ENCODE measurements at places on chromosomes 12 and 14. TPM values are rescaled to one million over a fixed set of nuclear protein-coding genes. Genes with fewer than 3 reads are reported as not detected.

The PRB2 gene
- not detected for total RNA-seq

The VASH1 gene
- 2.5 TPM for total RNA-seq

The PTPN11 gene
- 88.1 TPM for total RNA-seq

The FLRT2 gene
- not detected for total RNA-seq

- no peak overlapping the region for H3K4me3 ChIP-seq
- no peak for DNase-seq
- peaks cover 23% of the 10 kb centered on the region for H3K27me3 ChIP-seq
- no peaks in the 10 kb centered on the region for H3K36me3 ChIP-seq
- H3K27ac ChIP-seq = no peak overlapping the region
- H3K4me1 ChIP-seq = peaks cover 5% of the 10 kb centered on the region
Measured at GRCh38 chr12:52201451-52201839, 9.6 kb upstream of the KRT80 start.

- H3K4me1 ChIP-seq = peaks cover 14% of the 10 kb centered on the region
- DNase-seq = no peak
- H3K4me3 ChIP-seq = no peak overlapping the region
- H3K36me3 ChIP-seq = no peaks in the 10 kb centered on the region
- no peaks in the 10 kb centered on the region for H3K27me3 ChIP-seq
- H3K27ac ChIP-seq = no peak overlapping the region
Measured at GRCh38 chr14:99322731-99323599, 51.0 kb upstream of the BCL11B start.

- peaks cover 48% of the 10 kb centered on the region for H3K4me1 ChIP-seq
- H3K36me3 ChIP-seq = peaks cover 2% of the 10 kb centered on the region
- DNase-seq = no peak
- peak overlapping the region; percentile 84 for H3K27ac ChIP-seq
- peak overlapping the region; percentile 89 for H3K4me3 ChIP-seq
- no peaks in the 10 kb centered on the region for H3K27me3 ChIP-seq
Measured at GRCh38 chr12:56220611-56221231, 1.0 kb downstream of the RNF41 start.

- no peaks in the 10 kb centered on the region for H3K27me3 ChIP-seq
- H3K4me3 ChIP-seq = no peak overlapping the region
- H3K4me1 ChIP-seq = peaks cover 80% of the 10 kb centered on the region
- no peak for DNase-seq
- peaks cover 84% of the 10 kb centered on the region for H3K36me3 ChIP-seq
Measured at GRCh38 chr12:12480074-12480473, 82.6 kb downstream of the DUSP16 start.

DNA sequence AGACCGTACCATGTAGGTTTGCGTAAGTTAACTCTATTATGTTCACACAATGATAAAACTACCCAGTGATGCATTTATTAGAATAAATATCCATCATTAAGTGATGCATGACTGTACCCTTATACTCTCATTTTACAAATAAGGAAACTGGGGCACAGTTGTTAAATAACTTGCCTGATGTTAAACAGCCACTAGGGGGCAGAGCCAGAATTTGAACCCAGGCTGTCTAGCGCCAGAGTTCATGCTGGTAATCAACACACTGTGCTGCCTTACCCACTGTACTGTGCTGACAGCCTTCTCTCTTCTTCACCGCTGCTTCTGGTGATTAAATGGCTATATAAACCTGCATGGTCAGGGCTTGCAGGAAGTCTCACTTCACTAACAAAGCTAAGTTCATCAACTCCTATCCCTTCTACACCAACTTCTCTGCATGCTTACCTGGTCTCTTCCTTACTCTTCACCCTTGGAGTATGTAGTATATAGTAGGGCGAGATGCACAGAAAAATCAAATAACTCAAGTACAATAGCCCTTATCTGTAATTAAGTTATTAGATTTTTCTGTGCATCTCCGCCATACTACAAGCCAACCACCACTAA is 43.6 kb upstream of the APPL2 start:
- peak; percentile 66 for DNase-seq
- peaks cover 11% of the 10 kb centered on the region for H3K27me3 ChIP-seq
- H3K27ac ChIP-seq = no peak overlapping the region
- peaks cover 4% of the 10 kb centered on the region for H3K4me1 ChIP-seq
- H3K36me3 ChIP-seq = peaks cover 7% of the 10 kb centered on the region

GRCh38 chr12:124147575-124147974 is 147.3 kb upstream of the RFLNA start:
- no peak for DNase-seq
- no peak overlapping the region for H3K4me3 ChIP-seq
- H3K4me1 ChIP-seq = no peaks in the 10 kb centered on the region
- no peak overlapping the region for H3K27ac ChIP-seq
- H3K27me3 ChIP-seq = peaks cover 10% of the 10 kb centered on the region

GRCh38 chr14:101097109-101097793 is 193.7 kb upstream of the RTL1 start:
- peaks cover 15% of the 10 kb centered on the region for H3K27me3 ChIP-seq
- DNase-seq = no peak
- no peak overlapping the region for H3K27ac ChIP-seq
- H3K4me3 ChIP-seq = no peak overlapping the region
- no peaks in the 10 kb centered on the region for H3K4me1 ChIP-seq
- H3K36me3 ChIP-seq = no peaks in the 10 kb centered on the region

GRCh38 chr14:81221579-81222102 is 882 bp upstream of the GTF2A1 start:
- DNase-seq = no peak
- H3K4me3 ChIP-seq = peak overlapping the region; percentile 87
- peaks cover 37% of the 10 kb centered on the region for H3K4me1 ChIP-seq
- H3K27me3 ChIP-seq = peaks cover 2% of the 10 kb centered on the region
- peak overlapping the region; percentile 98 for H3K27ac ChIP-seq

DNA sequence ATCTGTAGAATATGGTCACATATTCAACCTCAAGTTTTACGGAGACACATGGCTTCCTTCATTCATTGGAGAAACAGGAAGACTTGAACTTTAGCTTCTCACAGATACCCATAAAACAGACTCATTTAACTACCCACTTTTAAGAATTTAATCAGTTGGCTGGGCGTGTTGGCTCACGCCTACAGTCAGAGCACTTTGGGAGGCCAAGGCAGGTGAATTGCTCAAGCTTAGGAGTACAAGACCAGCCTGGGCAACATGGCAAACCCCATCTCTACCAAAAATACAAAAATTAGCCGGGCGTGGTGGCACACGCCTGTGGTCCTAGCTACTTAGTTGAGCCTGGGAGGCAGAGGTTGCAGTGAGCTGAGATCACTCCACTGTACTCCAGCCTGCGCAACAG is 64.7 kb upstream of the STAC3 start:
- DNase-seq = no peak
- no peak overlapping the region for H3K4me3 ChIP-seq
- no peaks in the 10 kb centered on the region for H3K36me3 ChIP-seq
- H3K27me3 ChIP-seq = no peaks in the 10 kb centered on the region
- no peak overlapping the region for H3K27ac ChIP-seq

- H3K36me3 ChIP-seq = no peaks in the 10 kb centered on the region
- H3K27ac ChIP-seq = no peak overlapping the region
- no peak overlapping the region for H3K4me3 ChIP-seq
- DNase-seq = peak; percentile 33
Measured at GRCh38 chr12:130281153-130281799, 56.4 kb upstream of the PIWIL1 start.
